ENCODE measurements at places on chromosomes 11 and 22.

DNA sequence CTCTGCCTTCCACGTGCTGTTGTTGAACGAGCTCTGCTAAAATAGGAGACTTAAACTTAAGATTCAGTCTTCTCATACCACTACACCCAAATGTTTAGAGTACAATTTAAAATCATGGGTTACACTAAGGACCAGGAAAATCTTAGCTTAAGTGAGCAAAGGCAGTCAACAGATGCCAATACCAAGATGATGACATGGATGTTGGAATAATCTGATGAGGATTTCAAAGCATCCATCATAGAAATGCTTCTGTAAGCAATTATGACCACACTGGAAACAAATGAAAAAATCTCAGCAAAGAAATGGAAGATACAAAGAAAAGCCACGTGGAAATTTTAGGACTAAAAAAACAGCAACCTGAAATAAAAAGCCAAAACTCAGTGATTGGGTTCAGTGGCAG lies 109.8 kb downstream of the ATXN10 start:
- peak; percentile 64 for DNase-seq

DNA sequence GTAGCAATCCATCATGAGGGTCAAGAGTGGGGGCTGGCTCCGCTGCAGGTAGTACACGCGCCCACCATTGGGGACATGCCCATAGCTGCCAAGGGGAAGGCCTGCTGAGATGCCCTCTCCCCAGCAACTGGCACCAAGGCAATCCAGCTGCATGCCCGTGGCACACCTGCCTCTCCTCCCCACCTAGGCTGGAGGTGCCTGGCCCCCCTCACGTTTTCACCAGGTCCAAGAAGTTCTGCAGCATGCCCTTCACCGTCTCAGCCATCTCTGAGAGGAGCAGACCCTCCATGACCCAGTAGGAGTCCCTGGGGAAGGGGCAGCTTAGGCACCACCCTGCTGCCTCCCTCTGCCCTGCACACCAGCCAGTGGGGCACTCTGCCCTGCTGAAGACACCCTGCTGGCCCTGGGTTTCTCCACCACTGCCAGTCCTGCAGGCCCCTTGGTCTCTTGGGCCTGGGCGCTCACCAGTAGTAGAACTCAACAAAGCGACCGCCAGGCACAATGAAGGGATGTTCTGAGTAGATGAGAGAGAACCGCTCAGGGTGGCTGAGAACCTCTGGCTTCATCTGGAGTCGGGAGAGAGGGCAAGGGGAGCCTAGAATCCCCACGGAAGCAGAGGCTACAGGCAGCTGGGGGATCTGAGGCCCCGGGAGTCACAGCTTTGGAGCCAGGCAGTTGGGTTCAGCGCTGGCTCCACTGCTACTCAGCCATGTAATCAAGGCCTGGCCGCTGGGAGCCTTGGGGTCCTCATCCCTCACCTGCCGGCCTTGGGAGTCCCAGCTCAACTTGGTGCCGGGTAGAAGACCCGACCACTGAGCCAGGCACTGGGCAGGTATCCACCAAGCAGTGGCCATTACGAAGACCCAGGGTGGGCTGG lies 17.8 kb downstream of the TREH start:
- DNase-seq, result no peak

- DNase-seq, result peak; percentile 7
Measured at GRCh38 chr11:119263352-119263940, 53.5 kb downstream of the MCAM start.

- DNase-seq, result no peak
Measured at GRCh38 chr11:122271137-122271536, 155.1 kb upstream of the BLID start.

DNA sequence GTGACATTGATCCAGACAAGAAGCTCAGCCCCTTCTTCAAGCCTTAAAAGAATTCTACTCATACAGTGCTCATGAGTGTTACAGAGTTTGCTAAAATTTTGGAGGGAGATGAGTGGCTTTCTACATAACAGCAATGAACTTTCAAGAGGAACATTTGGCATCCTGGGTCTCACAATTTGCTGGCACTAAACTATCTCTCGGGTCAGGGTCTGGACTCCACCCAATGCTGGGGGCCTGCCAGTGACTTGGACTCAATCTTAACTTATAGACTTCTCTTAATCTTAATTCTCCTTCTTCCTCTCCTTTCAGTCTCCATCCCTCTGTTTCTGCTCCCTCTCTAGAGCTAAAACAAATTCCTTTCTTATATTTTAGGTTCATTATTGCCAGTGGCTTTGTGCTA lies 317.9 kb downstream of the TMEM135 start:
- DNase-seq, result no peak

DNA sequence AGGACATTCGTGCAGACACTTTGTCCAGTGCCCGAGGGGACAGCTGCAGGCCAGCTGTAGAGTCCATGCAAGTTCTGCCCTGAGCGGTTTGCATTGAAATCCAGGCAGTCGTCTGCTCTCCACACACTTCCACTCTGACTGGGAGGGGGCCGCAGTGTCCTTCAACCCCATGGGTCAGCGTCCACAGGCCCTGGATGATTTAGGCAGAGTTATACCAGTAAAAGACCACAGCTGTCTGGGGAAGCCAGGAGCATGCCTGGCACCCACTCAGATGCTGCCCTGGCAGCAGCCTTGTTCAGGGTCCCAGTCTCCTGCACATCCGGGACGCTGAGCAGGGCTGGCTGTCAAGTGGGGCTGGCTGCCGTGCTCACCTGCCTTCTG lies 26.5 kb downstream of the KRTAP5-5 start:
- no peak for DNase-seq

DNA sequence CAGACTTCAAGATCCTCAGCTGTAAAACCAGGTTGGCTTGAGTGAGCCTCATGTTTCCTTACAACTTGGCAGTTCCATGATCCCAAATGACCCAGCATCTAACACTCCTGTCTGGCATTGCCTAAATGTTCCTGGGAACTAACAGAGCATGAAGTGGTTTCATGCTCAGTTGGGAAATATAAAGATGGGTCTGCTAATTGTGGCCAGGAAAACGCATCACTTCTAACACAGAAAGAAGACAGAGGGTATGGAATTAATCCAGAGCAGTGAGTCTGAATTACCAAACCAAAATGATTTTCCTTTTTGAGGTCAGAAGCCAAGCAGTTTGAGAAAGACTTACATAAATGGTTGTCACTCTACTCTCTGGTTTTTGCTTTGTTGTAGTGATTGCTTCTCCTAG lies 60.5 kb upstream of the MMP13 start:
- no peak for DNase-seq

GRCh38 chr22:50572965-50573364 lies 5.3 kb downstream of the CPT1B start:
- DNase-seq, result no peak

GRCh38 chr22:30643055-30643875 lies 7.7 kb downstream of the SLC35E4 start:
- DNase-seq, result no peak
